ENCODE measurements at places on chromosomes 7 and 10.

DNA sequence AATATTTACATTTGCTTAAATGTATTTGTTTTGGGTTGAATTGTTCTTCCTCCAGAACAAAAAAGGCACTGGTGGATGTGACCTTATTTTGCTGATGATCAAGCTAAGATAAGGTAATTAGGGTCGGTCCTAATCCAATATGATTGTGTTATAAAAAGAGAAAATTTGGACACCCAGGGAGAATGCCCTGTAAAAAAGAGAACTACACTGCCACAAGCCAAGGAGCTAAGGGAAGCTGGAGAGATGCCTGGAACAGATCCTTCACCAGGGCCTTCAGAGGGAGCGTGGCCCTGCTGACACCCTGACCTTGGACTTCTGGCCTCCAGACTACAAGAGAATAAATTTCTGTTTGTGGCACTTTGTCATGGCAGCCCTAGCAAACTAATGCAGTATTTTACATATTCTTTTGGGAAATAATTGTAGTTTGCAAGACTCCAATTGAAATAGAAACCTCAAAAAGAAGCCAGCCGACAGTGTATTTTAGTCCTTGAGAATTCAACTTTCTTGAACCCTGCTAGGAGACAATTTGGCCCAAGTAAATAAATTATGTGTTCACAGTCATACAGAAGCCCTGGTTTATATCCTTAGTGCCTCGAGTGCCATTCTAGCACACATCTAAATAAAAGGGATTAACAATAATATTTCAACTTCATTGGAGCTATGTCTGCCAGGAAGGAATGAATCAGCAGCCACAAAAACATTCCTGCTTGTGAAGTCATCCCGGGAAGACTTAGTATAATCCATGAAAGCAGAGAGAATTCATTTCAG is 164.6 kb downstream of the PKD1L1 start:
- DNase-seq: no peak

GRCh38 chr10:117431160-117431559 is 55.9 kb upstream of the PDZD8 start:
- DNase-seq: no peak

DNA sequence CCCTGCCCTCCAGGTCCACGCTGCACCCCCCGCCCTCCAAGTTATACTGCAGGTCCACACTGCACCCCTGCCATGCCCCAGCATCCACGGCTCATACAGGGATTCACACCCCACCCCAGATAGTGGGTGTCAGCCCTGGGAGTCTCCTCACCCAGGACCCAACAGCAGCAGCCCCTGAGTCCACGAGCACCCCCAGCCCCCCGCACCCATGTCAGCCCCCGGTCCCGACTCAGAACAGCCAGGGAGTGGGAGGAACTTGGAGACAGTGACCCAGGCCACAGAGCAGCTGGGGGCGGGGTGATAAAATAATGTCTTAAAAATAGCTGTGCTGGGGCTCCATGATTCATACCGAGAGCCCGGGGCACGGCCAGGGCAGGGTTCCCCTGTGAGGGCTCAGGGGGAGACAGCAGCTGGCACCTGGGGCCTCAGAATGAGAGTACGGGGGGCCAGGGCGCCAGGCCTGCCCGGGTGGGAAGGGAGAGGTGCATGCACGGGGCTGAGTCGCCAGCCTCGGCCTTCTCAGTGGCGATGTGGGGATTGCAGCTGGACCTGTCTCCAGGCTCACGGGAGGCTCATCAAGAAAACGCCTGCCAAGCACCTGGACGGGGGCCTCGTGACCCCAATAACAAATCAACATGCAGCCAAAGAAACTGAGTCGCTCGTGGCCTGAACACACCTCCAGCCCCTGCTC is 29.8 kb downstream of the ADAP1 start:
- DNase-seq: peak; percentile 73

DNA sequence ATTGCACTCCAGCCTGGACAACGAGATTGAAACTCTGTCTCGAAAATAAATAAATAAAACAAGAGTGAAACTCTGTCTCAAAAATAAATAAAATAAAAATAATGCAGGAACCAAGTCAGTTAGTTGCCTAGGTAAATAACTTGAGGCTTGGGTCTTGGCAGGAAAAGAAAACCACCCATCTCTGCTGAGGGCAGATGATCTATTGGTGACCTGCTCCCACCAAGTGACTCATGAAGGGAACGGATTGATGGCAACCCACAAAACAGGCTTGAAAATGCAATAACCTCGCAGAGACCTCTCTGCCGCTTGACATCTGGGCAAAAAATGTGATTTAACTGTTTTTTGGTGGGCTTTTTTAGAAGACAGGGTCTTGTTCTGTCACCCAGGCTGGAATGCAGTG is 86.6 kb downstream of the CALN1 start:
- no peak for DNase-seq

- DNase-seq: no peak
These were observed 570.2 kb downstream of the PTPRN2 start for GRCh38 chr7:158017111-158018097.

All from activated CD4-positive, alpha-beta memory T cell treated with anti-CD3 and anti-CD28 coated beads, Interleukin-2, amount 10 ng/mL, durations not matched to agents 7 days and 5 days (primary cell).